ENCODE measurements at places on chromosomes 7 and 10. TPM values are rescaled to one million over a fixed set of nuclear protein-coding genes. Genes with fewer than 3 reads are reported as not detected.

The MINDY4 gene
- total RNA-seq = 2.1 TPM

The PAPOLB gene
- total RNA-seq = not detected

The OR9A2 gene
- not detected for total RNA-seq

The ZNF32 gene
- 25.3 TPM for total RNA-seq

The NEUROD6 gene
- not detected for total RNA-seq

The CLDN3 gene
- total RNA-seq = 19.6 TPM
